ENCODE measurements at places on chromosomes 13 and 19. TPM values are rescaled to one million over a fixed set of nuclear protein-coding genes. Genes with fewer than 3 reads are reported as not detected.

PNKP gene
- total RNA-seq = 76.7 TPM

DIS3 gene
- 21.8 TPM for total RNA-seq

ZNF439 gene
- total RNA-seq = 6.3 TPM

DNA sequence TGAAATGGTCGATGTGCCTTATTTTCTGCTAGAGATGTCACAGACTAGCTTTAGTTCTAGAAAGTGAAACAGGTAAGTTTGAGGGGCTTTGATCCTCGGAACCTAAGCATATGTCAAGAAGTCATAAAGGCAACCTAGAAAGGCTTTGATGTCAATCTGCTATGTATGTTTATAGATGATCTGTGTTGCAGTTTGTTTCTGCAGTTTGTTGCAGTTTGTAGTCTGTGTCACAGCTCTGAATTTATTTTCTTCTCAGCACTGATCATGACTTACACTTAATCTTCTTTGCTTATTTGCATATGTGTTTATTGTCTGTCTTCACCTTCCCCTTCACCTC lies 5.9 kb downstream of the LSM14A start:
- H3K4me3 ChIP-seq = no peak overlapping the region
- no peak for DNase-seq
- H3K27ac ChIP-seq = peak overlapping the region; percentile 20
- H3K27me3 ChIP-seq = no peaks in the 10 kb centered on the region

DNA sequence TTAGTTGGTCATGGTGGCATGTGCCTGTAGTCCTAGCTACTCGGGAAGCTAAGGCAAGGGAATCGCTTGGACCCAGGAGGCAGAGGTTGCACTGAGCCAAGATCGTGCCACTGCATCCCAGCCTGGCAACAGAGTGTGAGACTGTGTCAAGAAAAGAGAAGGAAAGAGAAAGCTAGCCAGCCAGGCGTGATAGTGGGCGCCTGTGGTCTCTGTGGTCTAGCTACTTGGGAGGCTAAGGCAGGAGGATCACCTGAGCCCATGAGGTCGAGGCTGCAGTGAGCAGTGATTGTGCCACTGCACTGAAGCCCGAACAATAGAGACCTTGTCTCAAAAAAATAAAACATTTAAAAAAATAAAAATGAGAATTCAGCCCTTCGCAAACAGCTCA lies 33.3 kb downstream of the TIMM13 start:
- DNase-seq = no peak
- no peaks in the 10 kb centered on the region for H3K27me3 ChIP-seq
- no peaks in the 10 kb centered on the region for H3K36me3 ChIP-seq
- H3K4me1 ChIP-seq = no peaks in the 10 kb centered on the region
- H3K27ac ChIP-seq = no peak overlapping the region

DNA sequence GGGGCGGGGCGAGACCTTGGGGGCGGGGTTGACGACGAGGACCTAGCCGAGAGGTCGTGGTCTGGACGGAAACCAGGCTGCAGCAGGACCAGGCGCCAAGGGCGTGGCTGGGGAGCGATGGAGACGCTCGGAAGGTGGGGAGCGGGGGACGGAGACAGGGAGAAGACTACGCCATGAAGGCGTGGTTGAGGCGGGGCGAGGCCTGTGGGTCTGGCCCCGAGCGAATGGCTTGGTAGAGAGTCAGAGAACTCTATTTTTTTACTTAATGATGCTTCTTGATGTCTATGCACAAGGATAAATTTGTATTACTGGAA lies 674 bp upstream of the FBXL12 start:
- H3K4me3 ChIP-seq = peak overlapping the region; percentile 27
- DNase-seq = no peak
- no peaks in the 10 kb centered on the region for H3K36me3 ChIP-seq
- no peaks in the 10 kb centered on the region for H3K4me1 ChIP-seq
- no peaks in the 10 kb centered on the region for H3K27me3 ChIP-seq

DNA sequence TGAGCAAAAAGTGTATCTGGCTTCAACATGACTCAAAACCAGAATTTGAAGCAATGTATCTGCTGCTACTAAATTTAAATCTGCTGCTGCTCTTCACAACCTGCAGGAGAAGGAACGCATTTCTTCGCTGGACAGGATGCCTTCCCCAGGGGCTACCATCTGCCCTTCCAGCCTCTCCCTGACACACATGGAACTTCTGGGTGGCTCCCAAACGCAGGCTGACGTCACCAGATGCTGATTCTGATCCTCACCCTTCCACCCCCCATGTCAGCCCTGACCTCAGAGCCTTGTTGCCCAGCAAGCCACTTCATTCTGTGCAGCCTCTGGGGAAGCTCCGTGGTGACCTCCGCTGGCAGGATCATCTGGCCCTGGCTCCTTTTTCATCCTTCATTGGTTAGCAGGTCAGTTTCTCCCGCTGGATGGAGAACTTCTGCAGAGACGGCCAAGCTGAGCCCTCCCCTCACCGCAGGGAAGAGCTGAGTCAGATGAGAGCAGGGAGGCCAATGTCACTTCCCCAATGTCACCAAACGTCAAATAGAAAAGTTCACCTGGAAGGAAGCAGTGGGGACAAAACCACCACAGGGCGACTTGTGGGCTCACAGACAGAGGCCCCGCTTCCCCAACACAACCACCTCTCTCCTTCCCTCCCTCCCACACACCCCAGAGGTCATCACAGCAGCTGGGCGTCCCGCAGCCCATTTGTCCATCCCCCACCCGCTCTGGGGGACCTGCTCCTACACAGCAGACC lies 14.0 kb upstream of the RAB20 start:
- H3K36me3 ChIP-seq = no peaks in the 10 kb centered on the region
- H3K4me3 ChIP-seq = no peak overlapping the region
- no peak overlapping the region for H3K27ac ChIP-seq
- no peaks in the 10 kb centered on the region for H3K4me1 ChIP-seq
- DNase-seq = no peak

DNA sequence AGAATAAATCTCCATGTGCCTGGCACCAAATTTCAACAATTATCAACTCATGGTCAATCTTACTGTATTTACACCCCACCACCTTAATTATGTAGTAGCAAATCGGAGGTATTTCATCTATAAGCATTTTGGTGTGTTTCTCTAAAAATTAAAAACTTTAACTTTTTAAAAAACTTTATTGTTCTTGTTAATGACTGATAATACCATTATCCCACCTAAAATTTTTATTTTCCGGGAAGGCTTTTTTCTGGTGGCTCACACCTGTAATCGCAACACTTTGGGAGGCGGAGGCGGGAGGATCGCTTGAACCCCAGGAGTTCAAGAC lies 453 bp upstream of the PDCD2L start:
- H3K36me3 ChIP-seq = peaks cover 6% of the 10 kb centered on the region
- 0 out of 2 replicates have a peak, but pooled peaks cover 3% of the 10 kb centered on the region for H3K4me1 ChIP-seq
- no peaks in the 10 kb centered on the region for H3K27me3 ChIP-seq
- peak overlapping the region; percentile 86 for H3K27ac ChIP-seq

DNA sequence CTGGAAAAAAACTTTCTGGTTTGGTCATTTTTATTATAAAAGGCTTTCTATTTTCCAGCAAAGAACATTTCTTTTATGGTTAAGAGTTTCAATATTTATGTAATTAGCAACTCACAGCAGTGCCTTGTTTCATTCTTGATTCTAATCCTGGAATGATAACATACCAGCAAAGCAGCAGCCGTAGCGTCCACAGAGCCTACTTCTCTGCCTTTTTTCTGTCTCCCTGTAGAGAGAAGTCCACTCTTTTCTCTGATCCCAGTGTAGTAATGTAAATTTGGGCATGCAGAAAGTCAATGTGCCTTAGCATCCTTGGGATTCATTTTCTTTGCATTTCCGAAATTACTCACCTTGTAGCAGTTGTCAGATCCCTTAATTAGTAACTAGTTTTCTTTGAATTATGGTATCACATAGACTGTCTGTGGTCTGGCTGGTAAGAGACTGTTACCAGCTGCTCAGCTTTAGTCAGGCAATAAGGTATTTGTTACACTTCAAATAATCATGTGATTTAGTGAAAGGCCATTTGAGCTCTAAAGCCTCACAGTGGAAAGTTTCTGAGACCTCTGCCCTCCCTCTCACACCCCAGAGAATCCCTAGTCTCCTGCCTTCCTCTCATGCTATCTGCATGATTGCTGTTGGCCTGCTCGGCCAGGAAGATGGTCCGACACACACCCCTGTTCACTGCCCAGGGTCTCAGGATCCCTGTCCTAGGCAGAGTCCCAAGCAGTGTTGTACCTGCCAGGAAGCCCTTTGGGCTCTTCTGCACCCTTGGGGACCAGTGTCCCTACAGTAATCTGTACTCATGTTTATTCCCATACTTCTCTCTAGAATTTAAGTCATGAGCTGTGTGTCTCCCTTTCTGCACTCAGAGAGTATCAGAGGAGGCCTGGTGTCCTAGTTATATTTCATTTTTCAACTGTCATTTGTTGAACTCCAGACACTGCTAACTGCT lies 86.3 kb downstream of the LRCH1 start:
- H3K36me3 ChIP-seq = no peaks in the 10 kb centered on the region
- H3K27me3 ChIP-seq = no peaks in the 10 kb centered on the region
- no peak overlapping the region for H3K27ac ChIP-seq
- no peak for DNase-seq
- no peak overlapping the region for H3K4me3 ChIP-seq
- no peaks in the 10 kb centered on the region for H3K4me1 ChIP-seq

DNA sequence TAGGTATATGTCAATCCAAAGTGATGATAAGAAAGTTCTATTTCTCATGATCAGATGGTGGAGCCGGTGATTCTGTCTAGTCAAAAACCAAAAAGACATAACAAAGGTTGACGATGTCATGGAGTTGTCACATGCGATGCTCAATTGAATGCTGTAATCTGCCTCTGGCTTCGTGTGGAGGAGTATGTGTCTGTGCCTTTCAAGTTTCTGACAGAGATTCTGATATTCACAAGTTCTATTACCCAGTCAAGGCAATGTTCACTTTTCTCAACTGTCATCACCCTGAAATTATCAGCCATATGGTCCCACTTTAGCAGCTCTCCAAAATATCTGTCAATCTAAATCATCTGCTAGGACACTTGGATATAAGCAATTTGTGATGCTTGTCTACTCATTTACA lies 367.6 kb upstream of the PRR20A start:
- no peak overlapping the region for H3K27ac ChIP-seq
- DNase-seq = no peak
- no peaks in the 10 kb centered on the region for H3K4me1 ChIP-seq
- H3K36me3 ChIP-seq = no peaks in the 10 kb centered on the region
- H3K27me3 ChIP-seq = no peaks in the 10 kb centered on the region

DNA sequence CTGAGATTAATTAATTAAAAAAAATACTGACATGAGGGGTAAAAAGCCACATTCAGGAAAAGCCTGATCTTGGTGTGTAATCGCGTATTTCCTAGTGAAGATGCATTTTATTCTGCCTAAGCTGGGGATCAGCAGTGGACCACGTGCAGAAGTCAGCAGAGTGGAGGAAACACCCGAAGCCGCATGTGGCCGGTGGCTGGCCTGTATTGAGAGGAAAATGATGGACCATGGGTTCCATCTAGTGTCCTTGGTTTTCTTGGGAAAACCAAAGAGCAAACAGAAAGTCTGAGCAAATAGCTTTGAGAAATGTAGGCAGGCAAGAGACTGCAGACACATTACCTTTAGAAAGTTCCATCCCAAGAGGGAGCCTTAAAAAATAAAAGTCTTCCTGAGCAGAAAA lies 23.7 kb upstream of the SHISA2 start:
- no peak for DNase-seq
- H3K36me3 ChIP-seq = no peaks in the 10 kb centered on the region
- H3K27ac ChIP-seq = no peak overlapping the region
- H3K4me1 ChIP-seq = no peaks in the 10 kb centered on the region

GRCh38 chr13:29800687-29801086 lies 49.7 kb downstream of the UBL3 start:
- no peaks in the 10 kb centered on the region for H3K27me3 ChIP-seq
- no peak overlapping the region for H3K4me3 ChIP-seq
- no peak overlapping the region for H3K27ac ChIP-seq
- no peak for DNase-seq

- H3K27me3 ChIP-seq = no peaks in the 10 kb centered on the region
- peaks cover 7% of the 10 kb centered on the region for H3K4me1 ChIP-seq
- no peak within 1 kb of the TSS for H3K27ac ChIP-seq
- peak within 1 kb of the TSS; percentile 41 for H3K4me3 ChIP-seq
Measured at GRCh38 chr19:1000095-1000494, at the start of gene GRIN3B. Gene GRIN3B (plus strand): TSS chr19:1000419. CDS start chr19:1000438, 19 bp downstream.

GRCh38 chr13:106034201-106034600 lies 501.3 kb downstream of the EFNB2 start:
- no peaks in the 10 kb centered on the region for H3K27me3 ChIP-seq
- H3K27ac ChIP-seq = no peak overlapping the region
- H3K4me1 ChIP-seq = no peaks in the 10 kb centered on the region

DNA sequence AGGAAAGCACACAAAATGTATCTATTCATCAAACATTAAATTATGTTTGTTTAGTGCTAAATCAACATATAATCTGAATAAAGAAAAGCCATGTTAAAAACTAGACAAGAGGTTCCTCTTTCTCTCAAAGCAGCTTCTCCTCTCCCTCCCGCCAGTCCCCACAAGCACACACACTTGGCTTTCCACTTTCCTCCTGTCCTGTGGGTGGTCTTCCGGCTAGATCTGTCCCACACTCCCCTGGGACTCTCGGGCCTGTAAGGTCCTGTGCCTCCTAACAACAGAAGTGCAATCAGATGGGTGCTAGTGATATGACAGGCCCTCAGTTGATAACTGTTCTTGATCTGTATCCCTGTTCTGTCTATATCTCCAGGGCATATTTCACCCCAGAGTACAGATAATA lies 45.6 kb upstream of the RAP2A start:
- peaks cover 8% of the 10 kb centered on the region for H3K4me1 ChIP-seq
- H3K4me3 ChIP-seq = no peak overlapping the region
- no peak for DNase-seq
- no peak overlapping the region for H3K27ac ChIP-seq
- no peaks in the 10 kb centered on the region for H3K27me3 ChIP-seq

Data from Panc1 (cell line).